ENCODE measurements at places on chromosomes 3 and 15.

- DNase-seq: no peak
These were observed 109.1 kb downstream of the OPA1 start for GRCh38 chr3:193701953-193702635.

GRCh38 chr15:29220852-29221251 is 48.8 kb downstream of the NSMCE3 start:
- no peak for DNase-seq

DNA sequence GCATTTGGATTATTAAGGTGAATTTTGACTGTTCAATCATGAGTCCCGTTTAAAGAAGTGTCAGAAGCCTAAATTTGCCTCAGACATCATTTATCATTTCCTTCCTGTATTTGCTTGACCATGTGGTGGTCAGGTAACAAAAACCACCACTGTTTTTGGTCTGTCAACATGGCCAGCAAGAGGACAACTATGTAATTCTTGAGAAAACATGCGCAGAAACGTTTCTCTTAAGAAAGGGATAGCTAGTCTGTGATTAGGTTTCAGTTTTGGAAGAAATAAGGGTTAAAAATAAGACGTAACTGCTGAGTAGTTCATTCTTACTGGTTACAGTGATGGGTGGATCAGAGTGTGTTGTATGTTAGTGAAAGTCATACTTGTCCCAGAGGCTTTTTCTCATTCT is 204.5 kb downstream of the AKAP13 start:
- DNase-seq: no peak

GRCh38 chr3:52396011-52396906 is 48.6 kb downstream of the SEMA3G start:
- DNase-seq: no peak

GRCh38 chr3:175911937-175912336 is 1052.8 kb downstream of the NAALADL2 start:
- no peak for DNase-seq

DNA sequence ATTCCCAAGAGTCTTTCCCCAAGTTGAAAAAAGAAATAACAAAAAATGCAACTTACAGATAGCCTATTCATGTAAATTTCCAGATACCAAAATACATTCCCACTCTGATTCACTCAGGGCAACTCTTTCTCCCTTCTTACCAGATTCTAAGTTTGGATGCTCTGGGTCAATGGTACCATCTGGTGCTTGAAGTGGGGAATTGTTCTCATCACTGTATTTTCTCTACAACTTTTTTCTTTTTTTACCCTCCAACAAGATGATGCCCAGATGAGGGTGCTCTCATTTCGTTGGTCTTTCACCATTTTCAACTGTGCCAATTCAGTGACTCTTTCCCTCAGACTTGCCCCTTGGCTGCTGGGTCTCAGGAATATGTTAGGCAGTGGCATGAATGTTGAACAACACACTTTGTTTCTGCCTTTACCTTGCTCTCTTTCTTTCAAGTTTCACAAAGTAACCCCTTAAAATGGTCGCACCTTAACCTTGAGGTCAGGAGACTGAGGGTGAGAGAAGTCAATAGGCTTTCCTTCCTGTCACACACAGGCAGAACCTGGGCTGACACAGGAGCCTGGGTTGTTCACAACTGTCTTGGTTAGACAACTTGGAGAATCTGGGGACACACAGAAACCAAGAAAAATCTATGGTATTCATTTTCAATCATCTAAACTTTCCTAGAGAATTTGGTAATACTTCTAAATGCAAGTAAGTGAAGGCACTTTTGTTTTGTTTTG is 330.7 kb upstream of the SLCO3A1 start:
- no peak for DNase-seq

GRCh38 chr15:51240066-51240465 is 98.3 kb downstream of the CYP19A1 start:
- DNase-seq: no peak

DNA sequence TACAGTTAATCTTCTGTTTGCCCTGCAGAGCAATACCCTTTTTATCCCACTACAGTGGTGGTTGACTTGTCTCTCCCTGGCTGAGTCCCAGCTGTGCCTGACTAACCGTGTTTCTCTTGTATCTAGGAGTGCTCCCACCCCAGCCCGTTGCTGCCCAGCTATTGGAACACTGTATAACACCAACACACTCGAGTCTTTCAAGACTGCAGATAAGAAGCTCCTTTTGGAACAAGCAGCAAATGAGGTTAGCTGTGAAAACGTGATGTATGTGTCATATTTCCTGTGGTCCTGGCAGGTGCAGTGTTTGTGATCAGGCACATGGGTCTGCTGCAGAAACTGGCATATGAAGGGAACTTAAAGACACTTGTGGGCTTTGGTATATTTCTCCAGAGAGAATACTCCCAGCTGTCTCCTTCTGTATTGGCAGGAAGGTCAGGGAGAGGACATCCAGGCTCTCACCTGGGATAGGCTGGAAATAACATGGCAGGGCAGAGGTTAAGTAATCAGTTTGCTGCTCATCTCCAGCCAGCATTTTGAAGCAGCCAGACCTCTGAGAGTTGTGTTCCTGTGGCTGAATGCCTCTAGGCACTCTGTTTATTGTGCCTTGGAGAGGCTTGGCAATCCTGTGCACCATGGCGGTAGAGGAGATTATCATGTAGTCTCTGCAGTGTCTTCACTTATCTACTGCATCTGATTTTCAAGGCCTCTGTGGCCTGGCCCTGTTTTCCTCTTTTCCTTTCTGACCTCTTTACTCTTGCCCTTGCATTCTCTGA is 34.8 kb downstream of the ATG7 start:
- DNase-seq: no peak

DNA sequence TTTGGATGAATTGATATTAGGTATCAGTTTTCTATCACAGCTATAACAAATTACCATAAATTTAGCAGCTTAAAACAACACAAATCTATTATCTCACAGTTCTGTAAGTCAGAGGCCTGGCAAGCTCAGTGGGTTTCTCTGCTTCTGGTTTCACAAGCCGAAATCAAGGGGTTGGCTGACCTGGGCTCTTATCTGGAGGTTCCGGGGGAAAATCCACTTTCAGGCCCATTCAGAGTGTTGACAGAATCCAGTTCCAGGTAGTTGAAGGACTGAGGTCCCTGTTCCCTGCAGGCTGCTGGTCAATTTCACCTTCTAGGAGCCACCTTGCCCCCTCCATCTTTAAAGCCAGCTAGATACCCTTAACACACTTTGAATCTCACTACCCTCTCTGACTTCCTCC is 11.1 kb upstream of the HHATL start:
- peak; percentile 48 for DNase-seq

DNA sequence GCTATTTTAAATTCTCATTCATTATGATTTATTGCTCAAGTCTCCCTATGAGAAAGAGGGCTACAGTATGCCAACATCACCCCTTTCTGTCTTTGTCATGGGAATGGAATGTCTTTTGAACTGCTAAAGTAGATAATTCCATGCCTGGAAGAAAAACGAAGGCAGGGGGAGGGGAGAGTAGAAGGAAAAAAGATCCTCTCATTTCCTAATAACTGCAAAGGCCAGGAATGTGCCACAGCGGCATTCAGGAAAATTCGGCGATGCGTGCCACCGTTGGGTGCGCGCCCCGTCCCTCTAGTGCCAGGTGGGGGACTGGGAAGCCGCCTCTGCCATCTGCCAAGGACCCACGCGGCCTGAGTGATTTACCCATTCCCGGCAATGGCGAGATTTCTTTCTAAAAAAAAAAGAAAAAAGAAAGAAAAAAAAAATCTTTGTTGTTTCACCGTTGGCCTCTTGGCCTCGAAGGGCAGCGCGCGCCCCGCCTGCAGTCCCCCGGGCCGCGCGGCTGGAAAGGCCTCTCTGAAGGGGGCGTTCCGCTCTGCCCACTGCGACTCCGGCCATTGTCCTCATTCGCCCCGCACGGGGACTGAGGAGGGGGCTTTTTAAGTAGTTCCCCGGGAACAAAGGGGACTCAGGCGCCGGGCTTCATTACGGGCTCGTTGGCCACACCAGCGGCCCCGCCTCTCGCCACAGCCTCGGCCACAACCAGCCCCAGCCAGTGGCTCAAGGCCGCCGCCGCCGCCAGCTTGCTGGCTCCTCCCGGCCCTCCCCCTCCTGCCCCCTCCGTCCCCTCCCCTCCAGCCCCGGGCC is 54.5 kb downstream of the CPN2 start:
- DNase-seq: no peak

GRCh38 chr15:82197733-82198594 is 64.6 kb downstream of the EFL1 start:
- no peak for DNase-seq

DNA sequence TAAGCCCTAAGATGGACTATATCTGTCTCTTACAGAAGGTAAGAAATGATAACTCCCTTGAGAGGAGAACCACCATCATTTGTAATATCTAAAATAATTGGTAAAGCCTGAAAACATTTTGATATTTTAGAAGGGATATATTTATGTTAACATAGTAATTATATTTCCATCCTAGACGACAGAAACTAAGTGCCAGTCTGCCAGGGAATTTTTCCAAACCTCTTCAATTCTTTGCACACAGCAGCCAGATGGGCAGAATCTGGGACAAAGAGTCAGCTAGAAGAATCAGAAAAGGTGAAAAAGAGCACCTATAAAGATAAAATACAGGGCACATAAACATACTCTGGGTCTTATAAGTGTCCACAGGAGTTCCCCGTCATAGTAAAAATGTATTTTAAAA is 70.0 kb upstream of the CBLB start:
- DNase-seq: no peak

- no peak for DNase-seq
These were observed 27.4 kb downstream of the TASOR start for GRCh38 chr3:56655709-56656108.

DNA sequence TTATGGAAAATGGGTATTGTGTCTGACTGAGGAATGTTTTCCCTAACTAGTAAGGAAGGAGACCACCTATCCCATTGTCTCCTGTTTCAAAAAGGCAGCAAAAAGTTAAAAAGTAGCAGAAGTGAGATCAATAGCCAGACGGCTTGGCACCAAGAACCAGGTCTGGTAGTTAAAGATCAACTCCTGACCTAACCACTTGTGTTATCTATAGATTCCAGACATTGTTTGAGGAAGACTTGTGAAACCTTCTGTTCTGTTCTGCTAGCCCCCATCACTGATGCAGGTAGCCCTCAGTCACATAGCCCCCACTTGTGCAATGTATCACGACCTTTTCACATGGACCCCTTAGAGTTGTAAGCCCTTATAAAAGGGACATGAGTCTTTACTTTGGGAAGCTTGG is 46.3 kb upstream of the C2CD4B start:
- no peak for DNase-seq

- no peak for DNase-seq
These were observed 79.4 kb upstream of the OSTN start for GRCh38 chr3:191119415-191120295.

DNA sequence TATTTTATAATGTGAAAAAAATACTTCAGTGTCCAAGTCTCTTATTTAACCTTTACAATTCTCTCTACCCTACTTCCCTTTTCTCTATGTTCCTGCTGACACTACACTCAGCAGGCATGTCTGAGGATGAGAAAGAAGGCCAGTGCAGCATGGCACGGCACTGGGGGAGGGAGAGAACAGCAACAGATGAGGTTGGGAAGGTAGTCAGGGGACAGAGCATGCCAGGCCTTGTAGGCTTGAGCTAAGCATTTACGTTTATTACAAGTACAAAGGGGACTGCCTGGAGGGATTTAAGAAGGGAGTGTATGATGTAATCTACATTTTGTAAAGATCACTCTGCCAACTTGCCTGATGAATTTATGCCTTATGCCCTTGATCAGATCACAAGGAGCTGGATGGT is 117.3 kb upstream of the WNT5A start:
- DNase-seq: no peak

- DNase-seq: no peak
These were observed 357.4 kb upstream of the CDIN1 start for GRCh38 chr15:36221992-36222391.

GRCh38 chr3:39189959-39190269 is 2.5 kb downstream of the XIRP1 start:
- DNase-seq: no peak

GRCh38 chr3:135528413-135529015 is 437.0 kb upstream of the PPP2R3A start:
- no peak for DNase-seq

DNA sequence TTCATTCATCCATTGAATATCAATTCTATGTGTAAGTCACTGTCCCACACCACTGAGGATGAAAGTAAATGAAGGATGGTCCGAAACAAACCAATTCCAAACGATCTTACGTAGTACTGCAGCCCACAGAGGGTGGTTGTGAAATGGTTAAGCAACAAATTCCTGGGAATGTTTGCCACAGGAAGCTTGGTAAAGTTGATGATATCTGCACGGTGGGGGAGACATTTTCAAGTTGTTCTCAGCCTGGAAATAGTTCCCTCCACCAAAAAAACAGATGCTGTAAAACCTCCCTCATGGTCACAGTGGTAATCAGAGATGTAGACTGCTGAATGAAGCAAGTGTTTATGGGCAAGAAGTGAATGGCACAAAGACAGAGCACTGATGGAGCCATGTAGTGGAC is 35.9 kb upstream of the BNC1 start:
- no peak for DNase-seq

- DNase-seq: no peak
These were observed 9.1 kb downstream of the AMOTL2 start for GRCh38 chr3:134364936-134365765.

GRCh38 chr15:38225381-38225780 is 27.3 kb upstream of the SPRED1 start:
- no peak for DNase-seq

DNA sequence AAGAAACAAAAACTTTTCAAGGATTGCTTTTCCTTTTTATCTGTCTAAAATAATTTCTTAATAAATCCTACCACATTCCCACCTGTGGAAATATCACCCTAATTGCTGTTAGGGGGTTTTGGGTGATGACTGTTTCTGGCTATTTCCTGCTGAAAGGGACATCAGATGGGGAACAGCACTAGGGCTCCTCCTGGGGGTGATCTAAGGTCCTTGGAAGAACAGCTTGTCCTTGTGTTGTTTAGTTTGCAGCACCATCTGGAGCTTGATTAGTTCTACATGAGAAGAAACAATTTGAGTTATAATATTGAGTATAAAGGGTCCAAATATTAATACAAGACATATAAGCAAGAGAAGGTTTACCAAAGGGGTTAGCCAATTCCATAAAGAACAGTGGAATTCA is 18.7 kb downstream of the OR5H15 start:
- DNase-seq: no peak

DNA sequence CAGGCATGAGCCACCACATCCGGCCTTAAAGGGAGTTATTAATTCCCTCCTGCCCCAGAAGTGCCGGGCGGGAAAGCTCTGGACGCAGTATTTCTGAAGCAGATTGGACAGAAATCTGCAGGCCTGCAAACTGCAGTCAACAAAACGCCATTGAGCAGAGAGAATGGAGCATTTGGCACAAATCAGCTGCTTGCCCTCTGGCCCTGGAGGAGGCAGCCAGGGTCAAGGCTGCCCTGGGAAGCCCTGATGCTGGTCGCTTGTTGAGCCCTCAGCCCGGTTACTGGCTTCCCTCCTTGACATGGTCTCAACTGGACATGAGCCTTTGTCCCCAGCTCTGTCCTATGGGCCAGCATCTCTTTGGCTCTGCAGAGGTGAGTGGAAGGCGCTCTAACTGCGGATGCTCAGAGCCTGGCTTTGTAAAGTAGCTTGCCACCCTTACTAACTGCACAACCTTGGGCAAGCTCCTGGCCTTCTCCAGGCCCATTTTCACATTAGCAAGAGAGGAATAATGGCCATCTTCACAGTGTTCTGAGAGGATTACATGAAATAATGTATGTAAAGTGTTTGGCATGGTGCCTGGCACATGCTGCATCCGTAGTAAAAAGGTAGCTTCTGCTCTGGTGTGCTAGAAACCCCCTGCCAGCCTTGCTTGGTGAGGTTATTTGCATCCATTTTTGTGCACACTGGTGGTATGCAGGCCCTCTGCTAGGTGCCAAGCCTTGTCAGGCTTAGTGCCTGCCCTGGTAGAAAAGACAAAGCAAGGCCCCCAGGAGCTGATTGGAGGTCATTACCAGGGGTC is 4.1 kb downstream of the SEMA4B start:
- DNase-seq: no peak

- no peak for DNase-seq
These were observed 249.6 kb upstream of the COL8A1 start for GRCh38 chr3:99388780-99389179.
